Coronary artery (tissue), 2 donors: ENCODE measurements at places on chromosomes 2 and 18.

DNA sequence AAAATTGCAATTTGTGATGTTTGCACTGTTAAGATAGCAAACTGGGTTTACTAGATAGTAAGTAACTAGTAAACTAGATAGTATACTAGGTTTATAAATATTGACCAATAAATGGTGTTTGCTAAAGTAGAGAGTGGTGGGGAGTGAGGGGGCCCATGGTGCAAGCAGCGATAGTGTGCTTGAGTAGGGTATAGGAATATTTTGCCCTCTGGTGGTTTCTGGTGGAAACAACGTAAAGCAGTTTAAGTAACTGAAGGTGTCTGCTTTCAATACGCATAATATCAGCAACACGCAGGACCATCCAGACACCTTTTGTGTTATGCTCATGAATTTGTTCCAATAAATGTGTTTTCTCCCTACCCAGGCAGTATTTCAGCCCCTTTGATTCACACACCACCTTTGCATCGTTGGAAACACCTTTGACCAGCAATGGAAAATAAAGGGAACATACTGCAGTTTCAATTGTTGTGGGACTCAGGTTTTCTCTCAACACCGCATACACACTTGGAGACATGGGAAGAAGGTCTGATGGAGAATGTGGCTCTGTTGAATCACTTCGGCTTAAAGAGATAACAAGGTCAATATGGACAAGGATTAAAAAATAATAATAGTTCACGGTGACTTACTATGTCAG lies 16.7 kb upstream of the STAT1 start:
- no peak for DNase-seq

DNA sequence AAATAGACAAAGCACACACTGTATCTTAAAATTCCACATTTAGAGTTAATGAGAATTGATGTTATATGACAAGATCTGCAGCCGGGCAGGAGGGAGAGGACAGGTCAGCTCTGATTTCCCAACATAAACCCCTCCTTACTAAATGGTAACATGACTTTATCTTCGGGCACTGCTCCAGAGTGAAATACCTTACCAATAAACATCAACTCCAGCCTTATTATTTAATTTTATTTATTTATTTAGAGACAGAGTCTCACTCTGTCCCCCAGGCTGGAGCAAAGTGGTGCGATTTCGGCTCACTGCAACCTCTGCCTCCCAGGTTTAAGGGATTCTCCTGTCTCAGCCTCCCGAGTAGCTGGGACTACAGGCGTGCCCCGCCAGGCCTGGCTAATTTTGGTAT lies 1.7 kb downstream of the CYB5A start:
- DNase-seq: no peak

GRCh38 chr2:8694737-8695136 lies 12.9 kb downstream of the ID2 start:
- DNase-seq: no peak

- DNase-seq: no peak
These were observed 418.2 kb upstream of the HS6ST1 start for GRCh38 chr2:128736689-128737545.

DNA sequence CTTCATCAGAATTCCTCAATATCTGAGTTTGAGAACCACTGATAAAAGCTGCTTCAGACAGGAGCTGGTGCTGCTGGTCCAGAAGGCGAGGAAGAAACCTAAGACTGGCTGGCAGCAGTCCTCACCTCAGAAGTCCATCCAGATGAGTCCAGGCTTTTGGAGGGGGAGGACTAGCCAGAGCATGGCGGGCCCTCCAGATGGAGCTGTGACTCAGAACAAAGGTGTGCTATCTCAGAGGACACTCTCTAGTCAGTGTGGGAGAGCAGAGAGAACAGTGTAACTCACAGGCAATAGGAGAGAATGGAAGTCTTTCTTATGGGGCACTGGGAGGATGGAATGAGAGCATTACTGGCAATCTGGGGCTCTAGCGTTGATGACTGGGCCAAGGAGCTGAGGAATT lies 191.4 kb downstream of the NYAP2 start:
- no peak for DNase-seq

DNA sequence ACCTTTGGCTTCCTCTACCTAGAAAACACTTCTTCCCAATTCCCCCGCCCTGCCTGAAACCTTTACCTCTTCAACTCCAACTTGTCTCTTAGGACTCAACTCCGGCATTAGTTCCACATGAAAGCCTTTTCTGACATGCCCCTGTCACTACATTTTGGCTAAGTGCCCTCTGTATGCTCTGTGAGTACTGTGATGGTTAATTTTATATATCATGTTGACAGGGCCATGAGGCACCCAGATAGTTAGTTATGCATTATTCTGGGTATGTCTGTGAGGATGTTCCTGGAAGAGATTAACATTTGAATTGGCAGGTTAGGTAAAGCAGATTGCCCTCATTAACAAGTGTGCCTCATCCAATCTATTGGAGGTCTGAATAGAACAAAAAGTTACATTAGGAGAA lies 75.6 kb upstream of the NCKAP5 start:
- DNase-seq: no peak

DNA sequence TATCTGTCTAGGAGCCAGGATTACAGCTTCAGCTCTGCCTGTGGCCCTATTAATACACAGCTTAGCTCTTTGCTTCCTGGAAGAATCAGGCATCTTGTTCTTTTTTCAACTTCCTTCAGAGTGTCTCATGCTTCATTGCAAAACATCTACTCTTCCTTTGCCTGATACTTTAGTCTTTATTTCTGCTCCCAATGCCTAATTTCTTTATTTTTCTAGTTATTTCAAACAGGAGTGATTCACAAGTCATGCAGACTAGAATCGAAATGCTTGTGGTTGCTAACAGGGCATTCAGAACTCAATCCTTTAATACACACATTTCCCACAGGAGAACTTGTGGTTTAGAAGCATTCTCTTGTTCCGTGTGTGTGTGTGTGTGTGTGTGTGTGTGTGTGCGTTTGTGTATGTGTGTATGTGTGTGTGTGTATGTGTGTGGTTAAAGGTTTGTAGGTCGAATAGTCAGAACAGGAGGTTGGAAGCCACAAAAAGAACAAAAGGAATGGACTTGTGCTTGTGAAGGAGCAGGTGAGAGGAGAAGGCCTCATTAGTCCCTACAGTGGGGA lies 28.3 kb upstream of the INSIG2 start:
- DNase-seq: no peak

DNA sequence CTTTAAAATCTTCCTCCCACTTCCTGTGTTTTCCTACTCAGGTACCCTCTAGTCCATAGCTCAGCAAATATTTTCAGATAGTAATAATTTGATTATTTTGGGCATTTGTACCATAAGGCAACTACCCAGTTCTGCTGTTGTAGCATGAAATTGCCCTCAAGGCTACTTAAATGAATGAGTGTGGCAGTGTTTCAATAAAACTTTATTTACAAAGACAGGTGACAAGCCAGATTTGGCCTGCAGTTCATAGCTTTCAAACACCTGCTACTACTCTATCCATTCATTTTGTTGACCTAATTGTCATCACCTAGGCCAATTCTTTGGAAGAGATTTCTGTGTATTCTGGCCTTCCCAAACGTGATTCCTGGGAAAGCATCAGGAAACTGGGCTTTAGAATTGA lies 28.9 kb downstream of the NYAP2 start:
- DNase-seq: no peak

DNA sequence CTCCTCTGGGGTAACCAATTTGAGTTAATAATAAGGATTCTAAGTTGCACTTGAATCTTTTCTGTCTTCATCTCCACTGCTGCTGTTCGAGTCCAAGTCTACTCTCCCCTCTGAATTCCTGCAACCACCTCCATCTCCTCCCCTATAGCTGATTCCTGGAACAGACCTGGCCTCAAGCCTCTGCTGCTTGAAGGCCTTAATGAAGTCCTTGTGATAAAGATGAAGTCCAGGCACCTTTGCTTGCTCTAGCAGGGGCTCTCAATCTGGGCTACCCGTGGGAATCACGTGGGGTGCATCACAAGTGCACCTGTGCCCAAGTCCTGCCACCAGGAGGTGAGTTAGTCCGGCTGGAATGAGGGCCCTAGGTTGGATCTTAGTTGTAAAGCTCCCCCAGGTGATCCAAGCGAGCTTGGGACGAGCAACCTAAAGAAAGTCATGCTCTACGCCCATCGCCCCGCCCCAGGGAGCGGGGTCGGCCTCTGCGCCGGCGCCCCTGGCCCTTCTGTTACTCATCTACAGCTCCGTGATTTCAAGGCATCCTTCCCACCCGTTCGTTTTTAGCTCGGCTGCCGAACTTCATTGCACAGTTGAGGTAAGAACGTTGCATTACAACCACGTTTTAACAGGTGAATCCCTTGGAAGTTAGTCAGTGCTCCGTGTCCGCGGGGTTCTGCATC lies 905 bp upstream of the IAH1 start:
- DNase-seq: no peak

- no peak for DNase-seq
These were observed 128.2 kb upstream of the GLI2 start for GRCh38 chr2:120607506-120607905.

DNA sequence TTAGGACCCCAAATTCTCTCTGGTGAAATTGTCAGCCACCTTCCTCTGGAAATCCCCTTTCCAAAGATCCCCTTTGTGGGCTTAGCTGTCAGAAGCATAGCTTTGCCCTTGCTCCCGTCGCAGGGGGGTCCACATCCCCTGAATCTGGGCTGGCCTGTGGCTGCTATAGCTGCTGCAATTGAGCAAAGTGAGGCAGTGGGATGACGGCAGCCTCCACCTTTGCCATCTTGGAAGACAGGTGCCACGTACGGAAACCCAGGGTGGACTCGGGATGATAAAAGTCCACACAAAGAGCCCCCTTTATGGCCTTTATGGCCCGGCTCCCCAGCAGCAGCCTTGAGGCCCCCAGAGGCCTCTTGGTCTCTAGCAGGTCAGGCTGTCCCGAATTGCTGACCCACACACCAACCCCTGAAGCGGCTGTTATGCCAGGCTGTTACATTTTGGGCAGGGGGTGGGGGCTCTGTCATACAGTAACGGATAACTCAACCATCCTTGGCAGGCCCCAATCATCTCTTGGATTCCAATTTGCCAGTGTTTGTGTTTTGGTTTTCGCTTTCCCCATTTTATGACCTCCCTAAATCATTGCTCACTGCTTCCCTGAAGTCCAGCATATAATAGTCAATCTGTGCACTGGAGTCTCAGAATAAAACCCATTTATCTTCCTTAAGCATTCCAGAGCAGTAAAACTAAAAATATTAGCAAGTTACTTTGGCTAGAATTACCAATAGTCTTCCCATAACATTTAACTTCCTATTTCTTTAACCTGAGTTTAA lies 33.2 kb upstream of the ID2 start:
- no peak for DNase-seq

GRCh38 chr2:51031021-51031780 lies 731 bp downstream of the NRXN1 start:
- DNase-seq: no peak

DNA sequence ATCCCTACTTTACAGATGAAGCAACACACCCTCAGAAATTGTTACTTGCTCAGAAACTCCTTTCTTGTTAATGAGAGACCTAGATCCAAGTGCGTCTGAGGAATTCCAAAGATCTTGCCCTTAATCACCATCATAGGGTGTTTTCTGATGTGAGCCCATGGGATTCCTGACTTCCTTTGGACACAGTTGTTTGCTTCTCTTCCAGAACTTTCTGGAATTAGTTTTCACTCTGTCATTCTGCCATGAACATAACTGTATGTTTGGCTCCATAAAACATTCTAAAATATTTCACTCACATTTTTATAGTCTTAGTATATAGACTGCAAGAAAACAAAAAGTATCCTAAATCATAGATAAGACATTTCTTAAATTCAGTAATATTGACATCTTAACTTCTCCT lies 593.9 kb upstream of the SOX11 start:
- DNase-seq: no peak

- no peak for DNase-seq
These were observed 55.2 kb upstream of the TRIB2 start for GRCh38 chr2:12661489-12661888.

DNA sequence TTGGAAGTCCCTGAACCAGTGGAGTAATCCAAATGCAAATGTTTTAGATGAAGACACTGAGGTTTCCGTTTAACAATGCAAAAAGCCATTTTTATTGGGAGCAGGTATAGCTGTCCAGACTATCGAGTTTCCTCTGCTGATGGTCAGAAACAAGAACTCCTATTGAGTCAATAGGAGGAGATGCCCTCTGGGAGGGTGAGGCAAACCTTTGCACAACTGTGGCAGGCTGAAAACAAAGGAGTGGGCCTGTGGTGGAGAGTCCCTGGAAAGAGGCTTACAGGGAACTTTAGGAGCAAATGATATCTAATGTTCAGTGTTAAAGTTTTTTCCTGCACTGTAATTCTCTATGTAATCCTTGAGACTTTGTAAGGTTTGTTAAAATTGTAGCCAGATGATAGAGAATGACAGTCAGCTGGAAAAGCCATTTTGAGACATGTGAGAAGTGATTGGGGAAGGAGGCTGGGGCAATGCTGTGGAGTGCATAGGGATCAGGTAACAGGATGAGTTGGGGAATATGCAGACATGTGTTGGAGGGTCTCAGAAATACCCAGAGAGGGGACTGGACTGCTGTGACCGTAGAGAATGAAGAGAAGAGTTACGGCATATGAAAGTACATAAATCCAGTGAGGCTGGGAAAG lies 15.1 kb upstream of the EML4 start:
- no peak for DNase-seq

- DNase-seq: no peak
These were observed 36.5 kb upstream of the HPCAL1 start for GRCh38 chr2:10266133-10266620.

- no peak for DNase-seq
These were observed 95.6 kb upstream of the LHCGR start for GRCh38 chr2:48851161-48851560.

DNA sequence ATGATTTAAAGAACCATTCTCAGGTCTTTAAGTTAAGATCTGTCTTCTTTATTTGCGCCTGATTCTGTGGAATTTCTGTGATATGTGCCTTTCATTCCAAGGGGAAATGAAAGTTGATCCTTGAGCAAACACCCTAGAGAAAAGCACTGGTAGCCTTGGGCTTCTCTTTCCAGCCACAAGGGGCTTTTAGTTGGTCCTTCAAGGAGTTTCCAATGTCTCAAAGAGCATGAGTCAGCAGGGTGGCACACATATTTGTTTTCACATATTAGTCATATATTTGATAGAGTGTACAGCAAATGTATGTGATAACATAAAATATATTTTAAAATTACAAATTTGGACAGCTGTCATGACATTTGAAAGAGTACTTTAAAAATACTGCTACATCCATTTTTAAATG lies 339.5 kb downstream of the TXNL1 start:
- no peak for DNase-seq

- DNase-seq: no peak
These were observed 53.1 kb downstream of the PMS1 start for GRCh38 chr2:189837326-189837725.

DNA sequence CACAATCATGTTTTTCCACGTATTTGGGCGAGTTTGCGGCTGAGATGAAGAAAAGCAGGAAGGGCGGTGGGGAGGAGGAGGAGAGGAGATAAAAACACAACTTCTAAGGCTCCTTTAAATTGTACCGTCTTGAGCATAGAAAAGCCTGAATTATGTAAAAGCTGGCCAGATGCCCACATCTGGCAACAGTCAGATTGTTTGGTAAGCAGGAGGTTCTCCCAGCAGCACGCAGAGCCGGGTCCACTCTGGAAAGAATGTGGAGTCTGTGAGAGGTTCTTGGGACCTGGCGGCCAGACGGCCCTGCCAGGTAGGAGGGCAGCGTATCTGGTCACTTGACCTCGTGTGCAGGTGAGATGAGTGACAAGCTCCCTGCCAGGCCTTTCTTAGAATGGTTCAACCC lies 215.3 kb upstream of the APCDD1 start:
- no peak for DNase-seq
